ENCODE measurements at places on chromosomes 6 and 20.

DNA sequence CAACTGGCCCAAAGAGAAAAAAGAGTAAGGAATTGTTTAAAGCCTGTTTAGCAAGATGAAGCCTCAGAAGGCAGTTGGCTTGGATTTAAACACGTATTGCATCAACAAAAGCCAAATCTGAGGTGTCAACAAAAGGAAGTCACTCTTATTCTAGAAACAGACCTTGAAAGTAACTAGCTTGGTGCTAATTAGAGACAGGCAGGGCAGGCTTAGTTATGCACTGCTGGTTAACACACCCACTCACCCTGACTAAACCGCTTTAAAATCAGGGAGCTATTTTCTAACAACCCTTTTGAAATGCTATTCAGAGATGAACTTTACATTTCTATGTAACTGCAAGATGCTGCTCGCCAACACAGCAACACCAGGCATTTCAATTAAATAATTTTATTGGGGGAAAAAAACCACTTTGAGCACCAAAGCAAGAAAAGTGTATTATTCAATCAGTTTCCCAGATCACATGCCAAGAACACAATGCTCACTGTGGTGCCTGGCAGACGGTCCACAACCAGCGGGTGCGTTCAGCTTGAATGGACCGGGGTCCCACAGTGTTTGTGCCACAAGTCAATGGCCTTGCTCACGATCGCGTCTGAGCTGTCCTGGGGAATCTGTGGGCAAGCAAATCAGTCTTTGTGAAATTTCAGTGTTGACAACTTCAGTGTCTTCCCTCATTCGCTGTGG lies 23.6 kb downstream of the TBC1D7 start:
- DNase-seq = peak; percentile 67

- no peak for DNase-seq
Measured at GRCh38 chr20:63903796-63904561, 9.1 kb downstream of the DNAJC5 start.

GRCh38 chr20:8646033-8646441 lies 422.9 kb upstream of the PLCB4 start:
- no peak for DNase-seq

DNA sequence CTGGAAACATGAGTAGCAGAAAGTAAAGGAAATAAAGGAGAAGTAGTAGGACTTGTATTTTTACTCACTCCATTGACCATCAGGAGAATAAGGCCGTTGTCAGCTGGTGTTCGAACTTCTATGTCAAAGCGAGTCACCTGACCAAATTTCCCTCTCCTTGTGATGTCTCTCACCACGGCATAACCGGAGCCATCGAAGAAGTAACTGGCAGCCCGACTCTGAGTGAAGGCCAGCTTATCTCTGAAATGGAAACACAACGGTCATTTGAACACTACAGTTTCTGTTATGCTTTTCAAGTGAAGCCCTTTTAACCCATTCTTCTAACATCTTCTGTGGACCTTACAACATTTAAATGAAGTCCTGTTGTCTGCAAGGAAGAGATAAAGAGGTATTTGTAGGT lies 51.7 kb downstream of the FAM229B start:
- no peak for DNase-seq

DNA sequence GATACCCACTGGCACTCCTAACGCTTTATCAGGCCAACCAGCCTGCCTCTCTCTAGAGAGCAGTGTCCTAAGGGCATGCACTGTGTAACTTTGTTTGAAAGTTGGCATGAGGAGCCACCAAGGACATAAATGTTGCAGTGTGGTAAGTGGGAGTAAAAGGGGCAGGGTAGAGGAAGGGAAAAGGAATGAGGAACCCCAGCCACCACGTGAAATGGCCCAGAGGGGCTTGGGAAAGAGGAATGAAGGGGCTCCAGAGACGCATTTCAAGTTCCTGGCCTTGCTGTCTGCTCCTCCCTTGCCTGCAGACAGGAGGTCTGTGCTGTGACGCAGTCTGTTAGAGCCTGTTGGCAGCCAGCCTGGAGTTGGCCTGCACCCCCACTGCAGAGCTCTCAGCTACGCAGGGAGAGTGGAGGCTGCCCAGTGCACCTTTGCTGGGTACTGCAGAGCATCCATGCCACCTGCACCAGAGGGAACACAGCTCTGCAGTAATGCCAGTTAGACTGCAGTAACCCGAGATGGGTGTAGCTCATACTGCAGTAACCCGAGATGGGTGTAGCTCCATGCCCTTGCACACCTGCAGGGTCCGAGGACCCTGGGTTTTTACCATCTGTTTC lies 86.8 kb upstream of the SNAP25 start:
- DNase-seq = no peak

DNA sequence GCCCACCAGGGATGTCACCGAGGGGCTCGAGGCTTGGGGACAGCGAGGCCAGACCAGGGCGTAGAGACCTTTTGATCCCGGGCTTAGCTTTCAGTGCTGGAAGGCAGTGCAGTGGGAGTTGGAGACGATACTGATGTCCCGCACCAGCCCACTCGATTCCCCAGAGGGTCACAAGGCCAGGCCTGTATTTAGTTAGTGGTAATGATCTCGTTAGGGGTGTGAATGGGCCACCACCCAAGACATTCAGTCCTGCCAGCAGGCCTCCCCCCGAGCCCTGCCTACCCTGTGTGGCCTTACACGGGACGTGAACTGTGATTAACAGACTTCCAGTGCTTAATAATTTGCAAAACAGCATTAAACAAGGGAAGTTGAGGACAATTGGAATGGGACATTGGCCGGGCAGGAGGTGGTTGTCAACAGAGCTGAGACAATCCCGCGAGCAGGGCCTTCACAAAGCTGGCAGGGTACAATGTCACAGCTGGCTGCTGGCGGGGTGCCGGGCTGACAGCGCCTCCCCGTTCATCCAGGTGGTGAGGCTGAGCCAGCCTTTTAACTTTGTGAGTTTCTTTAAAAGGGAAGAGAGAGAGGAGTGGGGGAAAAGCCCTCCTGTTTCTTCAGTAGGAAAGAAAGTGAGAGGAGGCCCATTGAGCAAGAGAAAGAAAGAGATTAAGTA lies 175.3 kb upstream of the RALGAPA2 start:
- DNase-seq = no peak

DNA sequence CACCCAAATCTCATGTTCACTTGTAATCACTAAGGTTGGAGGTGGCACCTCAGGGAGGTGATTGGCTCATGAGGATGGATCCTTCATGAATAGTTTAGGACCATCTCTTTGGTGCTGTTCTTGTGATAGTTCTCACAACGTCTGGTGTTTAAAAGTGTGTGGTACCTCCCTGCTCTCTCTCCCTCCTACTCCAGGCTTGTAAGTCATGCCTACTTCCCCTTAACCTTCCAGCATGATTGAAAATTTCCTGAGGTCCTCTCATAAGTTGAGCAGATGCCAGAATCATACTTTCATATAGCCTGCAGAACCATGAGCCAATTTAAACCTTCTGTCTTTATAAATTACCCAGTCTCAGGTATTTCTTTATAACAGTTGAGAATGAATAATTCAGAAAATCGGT lies 16.6 kb downstream of the HLA-A start:
- no peak for DNase-seq

DNA sequence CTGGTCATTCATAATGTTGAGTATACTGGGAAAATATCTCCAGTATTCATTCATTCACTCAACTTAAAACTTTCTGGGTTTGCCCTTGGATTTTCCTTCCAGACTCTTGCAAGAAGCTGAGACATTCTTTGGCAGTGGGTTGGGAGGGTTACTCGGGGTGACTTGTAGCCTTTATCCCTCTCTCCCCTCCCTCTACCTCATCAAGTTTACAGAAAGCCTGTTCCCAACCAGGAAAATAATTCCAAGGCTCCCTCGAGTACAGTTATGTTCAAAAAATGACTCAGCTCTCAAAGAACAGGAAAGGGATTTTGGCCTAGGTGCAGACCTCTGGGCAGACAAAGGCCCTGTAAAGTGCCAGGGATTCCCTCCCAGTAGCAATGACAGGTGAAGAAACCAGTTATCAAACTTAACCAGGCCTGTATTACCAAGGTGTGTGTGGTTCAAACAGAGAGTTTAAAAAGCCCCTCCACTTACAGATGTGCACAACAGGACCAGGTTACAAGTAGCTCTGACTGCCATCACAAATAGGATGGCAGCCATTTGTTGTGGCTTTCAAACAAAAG lies 22.2 kb downstream of the FKBP1A start:
- no peak for DNase-seq

GRCh38 chr20:36243726-36244125 lies 7.4 kb downstream of the AAR2 start:
- DNase-seq = no peak

DNA sequence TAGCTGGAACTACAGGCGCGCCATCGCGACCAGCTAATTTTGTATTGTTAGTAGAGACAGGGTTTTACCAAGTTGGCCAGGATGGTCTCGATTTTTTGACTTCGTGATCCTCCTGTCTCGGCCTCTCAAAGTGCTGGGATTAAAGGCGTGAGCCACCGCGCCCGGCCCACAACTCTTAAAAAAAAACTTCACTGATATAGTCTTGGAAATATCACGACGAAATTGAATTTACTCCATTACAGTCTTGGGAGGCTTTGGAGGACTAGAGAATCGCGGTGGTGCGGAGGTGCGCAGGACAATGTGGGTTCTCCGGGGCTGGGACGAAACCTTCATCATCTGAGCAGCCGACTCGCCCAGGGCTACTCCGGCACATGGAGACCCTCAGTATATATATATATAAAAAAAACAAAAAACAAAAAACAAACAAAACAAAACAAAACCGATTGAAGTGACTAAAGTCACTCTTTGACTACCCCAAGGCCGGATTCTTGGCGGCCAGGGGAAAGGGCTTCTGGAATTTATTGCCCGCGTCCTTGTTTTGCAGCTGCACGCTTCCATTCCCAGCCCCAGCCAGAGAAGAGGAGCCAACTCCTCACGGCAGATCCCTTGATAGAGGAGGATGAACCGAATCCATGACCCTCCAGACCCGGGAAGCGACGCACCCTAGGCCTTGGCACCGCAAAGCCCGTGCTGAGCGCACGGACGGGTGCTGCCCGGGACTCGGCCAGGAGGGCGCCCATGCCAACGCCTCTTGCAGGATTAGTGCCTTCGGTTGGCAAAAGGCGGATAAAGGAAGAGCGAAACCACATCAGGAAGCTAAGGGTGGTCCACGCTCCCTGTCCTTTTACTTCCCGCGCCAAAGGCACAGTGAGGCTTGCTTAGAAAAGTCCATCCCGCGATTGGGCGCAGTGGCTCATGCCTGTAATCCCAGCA lies 1.7 kb upstream of the GCM2 start:
- no peak for DNase-seq

DNA sequence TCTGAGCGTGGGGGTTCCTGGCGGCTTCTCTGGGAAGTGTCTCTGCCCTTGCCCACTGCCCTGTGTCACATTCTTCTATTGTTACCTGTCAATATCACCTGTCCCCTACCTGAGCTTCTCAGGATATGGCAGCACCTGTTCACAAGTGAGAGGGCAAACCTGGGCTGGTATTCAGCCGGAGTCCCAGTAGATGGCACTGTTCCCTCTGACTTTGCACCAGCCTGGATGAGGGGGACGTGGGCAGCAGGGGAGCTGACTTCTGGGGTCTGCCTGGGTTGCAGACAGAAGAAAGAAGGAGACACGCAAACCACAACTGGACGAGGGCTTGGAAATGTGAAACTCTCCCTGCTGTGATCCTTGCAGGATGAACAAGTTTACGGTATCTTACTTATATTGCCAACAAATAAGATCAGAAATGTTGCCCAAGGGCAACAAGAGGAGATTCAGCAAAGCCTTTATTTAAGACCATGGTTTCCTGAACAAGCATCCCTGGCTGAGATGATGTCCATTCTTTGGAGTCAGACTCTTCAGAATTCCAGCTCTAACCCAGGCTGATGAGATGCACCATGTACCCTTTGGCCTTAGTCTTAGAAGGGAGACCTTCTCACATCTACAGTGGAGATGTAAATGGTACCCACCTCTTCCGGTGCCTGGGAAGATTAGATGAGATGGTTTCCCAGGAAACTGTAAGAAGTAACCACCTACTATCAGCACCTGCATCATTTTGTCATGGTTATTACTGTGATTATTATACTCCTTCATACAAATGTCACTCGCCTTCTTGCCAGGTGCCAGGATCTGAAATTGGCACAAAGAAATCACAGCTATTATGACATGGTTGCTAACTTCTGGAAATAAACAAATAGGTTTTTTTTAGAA lies 400.0 kb upstream of the CDH4 start:
- no peak for DNase-seq

DNA sequence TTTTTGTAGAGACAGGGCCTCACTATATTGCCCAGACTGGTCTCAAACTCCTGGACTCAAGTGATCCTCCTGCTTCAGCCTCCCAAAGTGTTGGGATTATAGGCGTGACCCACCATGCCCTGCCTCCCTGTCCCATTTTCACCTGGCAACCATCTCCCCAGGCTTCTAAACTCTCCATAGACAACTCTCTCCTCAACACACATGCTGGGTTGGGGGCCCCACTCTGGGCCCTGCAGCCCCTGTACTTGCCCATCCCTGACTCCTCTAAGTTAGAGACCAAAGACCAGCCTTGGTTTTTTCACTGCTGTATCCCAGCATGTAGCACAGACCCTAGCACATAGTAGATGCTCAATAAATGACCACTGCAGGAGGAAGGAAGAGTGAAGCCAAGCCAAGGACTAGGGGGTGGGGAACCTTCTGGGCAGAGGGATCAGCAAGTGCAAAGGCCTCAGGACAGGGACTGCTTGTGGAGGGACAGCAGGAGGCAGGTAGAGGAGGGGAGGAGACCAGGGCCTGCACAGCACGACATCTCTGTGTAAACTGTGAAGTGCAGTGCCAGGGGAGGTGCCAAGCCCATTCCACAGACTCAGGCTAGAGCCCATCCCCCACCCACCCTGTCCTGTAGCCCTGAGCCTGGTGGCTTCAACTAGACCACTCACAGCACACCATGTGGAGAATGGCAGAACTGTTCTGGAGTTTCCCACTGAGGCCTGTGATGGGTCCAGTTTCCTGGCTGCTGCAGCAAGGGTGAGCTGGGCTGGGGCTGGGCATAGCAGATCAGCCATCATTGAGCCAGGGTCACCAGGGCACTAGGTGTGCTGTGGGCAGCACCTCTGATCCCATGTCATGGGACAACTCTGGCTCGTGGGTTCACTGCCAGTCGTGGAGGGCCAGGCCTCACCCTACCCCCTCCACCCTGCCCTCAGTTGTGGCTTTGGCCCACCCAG lies 3.4 kb upstream of the SRC start:
- DNase-seq = no peak

DNA sequence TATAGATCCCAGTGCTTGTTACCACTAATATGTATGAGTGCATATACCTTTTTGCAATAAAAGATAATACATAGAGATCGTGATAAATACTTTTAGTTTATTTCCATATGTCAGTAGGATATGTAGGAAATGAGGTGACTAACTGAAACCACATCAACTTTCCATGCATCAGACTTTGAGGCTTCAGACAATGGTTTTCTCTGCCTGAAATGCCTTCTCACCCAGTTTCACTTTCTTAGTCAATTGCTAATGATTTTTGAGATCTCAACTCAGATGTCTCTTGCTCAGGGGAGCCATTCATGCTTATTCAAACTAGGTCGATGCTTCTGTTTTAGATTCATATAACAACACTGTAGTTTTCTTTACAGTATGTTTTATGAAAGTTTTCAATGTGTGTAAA lies 626.6 kb upstream of the ADGRB3 start:
- no peak for DNase-seq

All from germinal center (tissue), 1 donor.